ENCODE measurements at places on chromosomes 6 and 20.

DNA sequence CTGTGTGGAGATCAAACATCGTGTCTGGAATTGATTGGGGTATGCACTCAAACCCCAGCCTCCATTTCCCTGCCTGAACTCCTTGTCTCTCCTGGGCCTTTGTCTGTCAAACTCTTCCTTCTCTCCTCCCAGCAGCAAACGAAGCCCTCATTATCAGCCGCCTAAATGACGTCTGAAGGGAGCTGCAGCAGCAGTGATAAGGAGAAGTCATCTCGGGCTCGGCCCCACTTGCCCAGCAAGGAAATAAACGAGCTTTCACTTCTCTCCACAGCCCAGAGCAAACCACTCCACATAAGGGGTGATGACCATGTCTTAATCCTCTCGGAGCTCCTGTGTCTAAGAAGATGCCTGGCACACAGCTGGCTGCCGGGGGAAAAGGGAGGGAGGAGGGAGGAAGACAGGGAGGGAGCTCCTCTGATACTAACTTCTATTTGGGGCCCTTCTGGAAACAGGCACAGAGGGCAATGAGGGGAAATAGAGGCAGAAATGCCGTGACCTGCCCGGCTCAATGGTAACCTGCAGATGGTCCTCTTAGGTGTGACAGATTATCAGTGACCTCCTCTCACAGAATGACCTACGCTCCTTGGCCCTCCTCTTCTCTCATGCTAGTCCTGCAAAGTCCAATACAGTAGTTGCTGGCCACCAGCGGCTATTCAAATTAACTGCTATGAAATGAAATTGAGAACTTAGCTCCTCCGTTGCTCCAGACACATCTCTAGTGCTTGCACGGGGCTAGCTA lies 100.4 kb downstream of the PXDC1 start:
- DNase-seq, result peak; percentile 73
- no peaks in the 10 kb centered on the region for H3K27me3 ChIP-seq
- H3K36me3 ChIP-seq, result no peaks in the 10 kb centered on the region

- no peak for DNase-seq
- no peaks in the 10 kb centered on the region for H3K36me3 ChIP-seq
- H3K4me1 ChIP-seq, result no peaks in the 10 kb centered on the region
- H3K4me3 ChIP-seq, result no peak overlapping the region
These were observed 336.7 kb downstream of the GJA1 start for GRCh38 chr6:121771937-121772720.

DNA sequence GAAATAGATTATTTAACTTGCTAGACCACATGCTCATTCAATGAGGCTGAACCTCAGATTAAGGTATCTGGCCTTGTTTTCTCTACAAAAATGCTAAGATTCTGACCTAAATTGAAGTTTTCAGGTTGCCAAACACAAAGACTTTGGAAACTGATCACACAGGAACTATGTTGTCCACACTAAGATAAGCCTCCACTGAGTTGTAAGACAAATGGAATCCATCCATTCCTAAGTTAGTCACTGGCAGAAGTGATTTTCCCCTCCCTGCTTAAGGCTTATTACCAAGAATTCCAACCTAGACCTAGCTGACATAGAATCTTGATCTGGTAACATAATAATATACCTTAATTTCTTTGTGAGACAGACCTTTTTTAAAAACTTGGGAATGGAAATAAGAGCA lies 608.1 kb downstream of the TENT5A start:
- H3K4me3 ChIP-seq, result no peak overlapping the region
- no peaks in the 10 kb centered on the region for H3K4me1 ChIP-seq
- no peak for DNase-seq
- no peaks in the 10 kb centered on the region for H3K36me3 ChIP-seq

DNA sequence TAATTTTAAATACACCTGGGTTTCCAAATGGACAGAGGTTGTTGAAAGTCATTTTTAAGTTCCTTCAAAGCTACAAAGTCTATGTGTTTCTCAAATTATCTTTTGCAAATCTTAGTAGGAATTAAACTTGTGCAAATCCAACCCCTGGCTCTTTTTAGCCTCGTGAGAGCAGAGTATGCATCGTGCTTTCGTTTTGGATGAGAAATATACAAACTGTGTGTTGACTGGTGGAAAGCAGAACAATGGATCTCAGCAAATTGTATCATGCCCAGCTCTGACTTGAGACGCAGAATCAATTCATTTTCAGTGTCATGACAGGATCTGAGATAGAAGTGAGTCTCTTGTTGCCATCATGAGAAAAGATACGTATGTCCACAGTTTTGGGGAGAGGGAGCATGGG lies 542.4 kb upstream of the FLRT3 start:
- no peaks in the 10 kb centered on the region for H3K36me3 ChIP-seq
- H3K4me3 ChIP-seq, result no peak overlapping the region
- no peak overlapping the region for H3K27ac ChIP-seq

GRCh38 chr6:107458672-107459282 lies 587 bp downstream of the PDSS2 start:
- no peaks in the 10 kb centered on the region for H3K36me3 ChIP-seq
- DNase-seq, result no peak
- H3K4me1 ChIP-seq, result peaks cover 5% of the 10 kb centered on the region
- H3K27me3 ChIP-seq, result no peaks in the 10 kb centered on the region

DNA sequence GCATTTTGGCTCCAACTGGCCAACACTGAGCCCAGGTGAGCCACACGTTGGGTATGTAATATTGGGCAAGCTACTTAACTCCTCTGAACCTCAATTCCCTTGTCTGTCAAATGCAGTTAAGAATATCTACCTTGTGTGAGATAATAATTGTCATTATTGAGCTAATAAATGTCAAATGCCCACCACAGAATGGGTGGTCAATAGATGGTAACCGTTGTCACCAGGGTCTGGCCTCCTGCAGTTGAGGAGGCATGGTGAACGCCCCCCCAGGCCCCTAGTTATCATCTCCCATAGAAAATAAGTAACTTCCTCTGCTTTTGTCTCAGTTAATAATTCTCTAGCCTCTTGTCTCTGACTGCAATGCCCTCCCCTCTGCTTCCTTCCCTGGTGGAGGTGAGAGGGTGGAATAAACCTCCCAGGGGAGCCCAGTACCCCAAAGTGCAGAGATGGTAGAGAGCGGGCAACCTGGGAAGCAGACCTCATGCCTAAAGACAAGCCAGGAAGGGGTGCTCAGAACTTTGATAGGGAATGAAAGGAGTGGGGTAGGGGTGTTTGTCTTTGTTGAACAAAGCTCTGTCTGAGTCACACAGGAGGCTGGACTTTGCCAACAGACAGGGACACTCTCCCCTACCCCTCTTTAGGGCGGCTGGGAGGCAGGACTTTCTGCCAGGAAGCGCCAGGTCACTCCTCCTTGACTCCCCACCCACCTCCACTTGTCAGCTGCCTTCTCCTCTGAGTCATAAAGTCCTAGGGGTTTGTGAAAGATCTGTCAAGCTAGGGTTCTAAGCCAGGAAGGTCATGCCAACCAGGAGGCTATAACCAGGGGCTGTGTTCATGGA lies 1.3 kb upstream of the UNC5CL start:
- H3K4me1 ChIP-seq, result peaks cover 11% of the 10 kb centered on the region
- H3K27me3 ChIP-seq, result no peaks in the 10 kb centered on the region
- DNase-seq, result peak; percentile 71
- no peaks in the 10 kb centered on the region for H3K36me3 ChIP-seq
- peak overlapping the region; percentile 87 for H3K27ac ChIP-seq

GRCh38 chr6:159071843-159072769 lies 27.3 kb upstream of the TAGAP start:
- no peak overlapping the region for H3K27ac ChIP-seq
- H3K4me1 ChIP-seq, result no peaks in the 10 kb centered on the region
- no peak for DNase-seq
- no peak overlapping the region for H3K4me3 ChIP-seq
- no peaks in the 10 kb centered on the region for H3K36me3 ChIP-seq

DNA sequence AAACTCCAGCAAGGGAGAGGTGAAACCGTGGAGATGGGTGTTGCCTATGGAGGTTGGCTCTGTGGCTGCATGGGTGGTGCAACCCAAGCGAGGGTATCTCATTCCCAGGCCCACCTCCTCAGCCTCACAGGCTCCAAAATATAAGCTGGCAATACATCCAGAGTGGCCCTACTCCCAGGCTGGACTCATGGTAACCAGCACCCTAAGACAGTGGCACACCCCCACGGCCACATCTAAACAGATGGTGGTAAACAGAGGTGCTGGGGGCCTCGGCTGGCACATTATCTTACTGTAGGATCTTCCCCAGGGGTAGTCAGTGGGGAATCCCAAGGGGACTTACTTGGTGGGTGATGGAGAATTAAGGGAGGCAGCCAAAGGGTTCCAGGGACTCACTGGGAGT lies 33.7 kb upstream of the CCND3 start:
- no peak overlapping the region for H3K4me3 ChIP-seq
- no peaks in the 10 kb centered on the region for H3K4me1 ChIP-seq
- H3K27me3 ChIP-seq, result no peaks in the 10 kb centered on the region
- no peak overlapping the region for H3K27ac ChIP-seq

- no peak overlapping the region for H3K4me3 ChIP-seq
- no peaks in the 10 kb centered on the region for H3K36me3 ChIP-seq
- no peak overlapping the region for H3K27ac ChIP-seq
- no peak for DNase-seq
These were observed 50.3 kb downstream of the UTRN start for GRCh38 chr6:144335311-144335861.
